ENCODE measurements at places on chromosomes 2 and 18.

- no peak for DNase-seq
Observed at GRCh38 chr2:41966920-41967319, 80.9 kb upstream of the PKDCC start.

DNA sequence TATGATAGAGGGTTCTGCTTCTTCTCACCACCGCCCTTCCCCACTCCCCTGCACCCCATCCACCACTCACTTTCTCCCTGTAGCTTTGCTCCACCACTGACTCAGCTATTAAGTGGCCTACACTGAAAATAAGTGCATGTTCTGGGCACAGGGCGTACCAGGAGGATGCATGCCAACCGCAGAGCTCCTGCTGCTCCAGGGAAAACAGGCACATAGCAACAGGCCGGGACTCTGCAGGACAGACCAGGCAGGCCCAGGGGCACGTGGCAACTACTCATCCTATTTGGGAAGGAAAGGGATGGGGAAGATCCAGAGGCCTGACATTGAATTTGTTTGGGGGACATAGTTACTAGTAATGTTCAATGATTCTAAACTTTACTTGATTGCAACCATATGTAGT lies 28.4 kb downstream of the ARL4C start:
- DNase-seq, result no peak

GRCh38 chr2:146271131-146271831 lies 1573.5 kb upstream of the ACVR2A start:
- DNase-seq, result no peak

GRCh38 chr18:9742524-9743131 lies 34.5 kb downstream of the RAB31 start:
- no peak for DNase-seq

DNA sequence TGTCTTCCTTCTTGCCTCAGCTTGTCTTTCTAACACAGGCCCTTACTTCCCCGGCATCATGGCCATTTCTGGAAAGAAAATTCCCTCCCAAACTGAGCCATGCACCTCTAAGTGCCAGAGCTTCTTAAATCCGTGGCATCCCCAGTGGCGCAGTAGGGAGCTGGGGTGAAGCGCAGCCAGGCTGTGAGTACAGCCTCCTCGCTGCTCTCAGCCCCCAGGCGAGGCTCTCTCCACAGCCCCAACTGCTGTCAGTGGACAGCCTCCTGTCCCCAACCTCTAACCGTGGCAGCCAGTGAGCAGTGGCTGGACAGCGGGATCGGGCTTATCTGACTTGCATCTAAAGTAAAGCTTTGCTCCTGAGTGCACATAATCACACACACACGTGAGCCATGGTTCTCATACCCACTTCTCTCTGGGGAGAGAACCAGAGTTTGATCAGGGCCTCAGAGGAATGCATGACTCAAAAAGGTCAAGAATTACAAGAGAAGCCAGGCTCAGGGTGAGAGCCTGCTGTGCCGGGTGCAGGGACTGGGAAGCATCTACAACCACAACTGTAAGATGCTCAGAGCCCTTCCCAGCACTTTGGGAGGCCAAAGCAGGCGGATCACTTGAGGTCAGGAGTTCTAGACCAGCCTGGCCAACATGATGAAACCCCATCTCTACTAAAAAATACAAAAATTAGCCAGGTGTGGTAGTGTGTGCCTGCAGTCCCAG lies 50.7 kb downstream of the SFXN5 start:
- no peak for DNase-seq
